ENCODE measurements at places on chromosomes 5 and 9. TPM values are rescaled to one million over a fixed set of nuclear protein-coding genes. Genes with fewer than 3 reads are reported as not detected.

DNA sequence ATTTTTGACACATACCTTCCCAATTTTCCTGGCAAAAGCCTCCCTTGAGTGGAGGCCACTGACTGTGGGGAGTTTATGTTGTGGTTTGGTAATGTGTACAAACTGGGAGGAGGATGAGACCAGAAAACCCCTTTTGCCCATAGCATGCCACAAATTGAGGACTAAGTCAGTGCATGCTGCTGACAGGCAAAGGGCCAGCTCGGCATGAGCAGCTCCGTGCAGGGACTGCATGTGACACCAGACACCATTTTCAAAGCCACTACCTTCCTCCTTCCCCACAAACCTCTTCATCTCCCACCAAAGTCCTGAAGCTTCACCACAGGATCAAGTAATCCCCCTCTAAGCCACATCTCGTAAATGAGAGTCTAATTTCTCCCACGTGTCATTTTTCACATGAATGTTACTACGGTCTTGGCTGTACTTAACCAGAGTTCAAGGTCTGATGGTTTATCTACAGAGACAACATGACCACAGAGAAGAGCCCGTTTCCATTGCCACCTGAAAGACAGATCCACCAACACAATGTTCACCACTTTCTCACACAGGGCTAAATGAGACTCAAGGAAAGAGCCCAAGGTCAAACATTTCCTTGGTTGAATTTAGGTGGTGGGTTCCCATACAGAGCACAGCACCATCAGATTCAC, 106.5 kb downstream of the NFIB start:
- H3K36me3 ChIP-seq: no peaks in the 10 kb centered on the region
- H3K27me3 ChIP-seq: peaks cover 15% of the 10 kb centered on the region
- no peak for DNase-seq

FCN2 gene
- total RNA-seq: not detected

DNA sequence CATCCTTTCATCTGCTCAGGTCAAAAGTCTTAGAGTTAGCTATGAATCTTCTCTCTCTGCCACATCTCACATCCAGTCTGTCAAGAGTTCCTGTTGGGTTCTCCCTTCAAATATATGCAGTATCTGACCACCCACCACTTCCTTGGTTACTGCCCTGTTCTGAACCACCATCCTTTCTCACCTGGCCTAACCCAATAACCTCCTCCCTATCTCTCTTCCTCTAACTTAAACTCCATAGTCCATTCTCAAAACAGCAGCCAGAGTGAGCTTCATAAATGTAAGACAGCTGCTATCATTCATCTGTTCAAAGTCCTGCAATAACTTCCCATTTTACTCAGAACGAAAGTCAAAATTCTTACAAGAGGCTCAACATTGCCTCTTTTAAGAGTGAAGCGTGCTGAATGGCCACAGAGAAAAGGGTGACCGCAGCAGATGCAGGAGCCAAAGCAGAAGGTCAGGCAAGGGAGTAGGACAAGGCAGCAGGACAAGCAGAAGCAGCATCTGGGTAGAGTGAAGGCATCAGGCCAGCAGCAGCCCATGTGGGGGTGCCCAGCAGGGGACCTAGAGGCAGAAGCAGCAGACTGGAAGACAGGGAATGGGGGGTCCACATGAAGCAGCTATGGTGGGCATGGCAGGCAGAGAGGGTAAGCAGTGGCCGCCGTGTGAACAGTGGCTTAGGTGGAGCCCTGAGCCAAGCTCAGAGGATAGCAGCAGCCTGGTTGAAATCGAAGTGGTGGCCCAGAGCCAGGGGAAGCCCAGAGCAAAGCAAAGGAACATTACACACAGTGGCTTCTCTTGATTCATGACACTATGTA, 39.3 kb upstream of the CDC42SE2 start:
- no peak overlapping the region for H3K27ac ChIP-seq
- no peaks in the 10 kb centered on the region for H3K27me3 ChIP-seq
- no peaks in the 10 kb centered on the region for H3K36me3 ChIP-seq
- peaks cover 4% of the 10 kb centered on the region for H3K4me1 ChIP-seq
- no peak for DNase-seq

DNA sequence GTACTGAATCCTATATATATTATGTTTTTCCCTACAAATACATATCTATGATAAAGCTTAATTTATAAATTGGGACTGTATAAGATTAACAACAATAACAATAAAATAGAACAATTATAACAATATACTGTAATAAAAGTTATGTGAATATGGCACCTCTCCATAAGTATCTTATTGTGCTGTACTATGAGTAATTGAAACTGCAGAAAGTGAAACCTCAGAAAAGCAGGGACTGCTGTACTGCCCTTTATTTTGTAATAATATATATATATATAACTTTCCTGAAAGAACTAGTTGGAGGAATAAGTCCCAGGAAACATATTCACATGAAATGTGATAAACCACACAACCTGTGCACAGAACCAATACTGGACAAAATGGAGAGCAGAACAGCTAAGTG, 77.3 kb downstream of the PAM start:
- H3K27ac ChIP-seq: no peak overlapping the region
- no peak for DNase-seq
- no peaks in the 10 kb centered on the region for H3K27me3 ChIP-seq
- no peaks in the 10 kb centered on the region for H3K36me3 ChIP-seq
- peaks cover 7% of the 10 kb centered on the region for H3K4me1 ChIP-seq
- H3K4me3 ChIP-seq: no peak overlapping the region

DNA sequence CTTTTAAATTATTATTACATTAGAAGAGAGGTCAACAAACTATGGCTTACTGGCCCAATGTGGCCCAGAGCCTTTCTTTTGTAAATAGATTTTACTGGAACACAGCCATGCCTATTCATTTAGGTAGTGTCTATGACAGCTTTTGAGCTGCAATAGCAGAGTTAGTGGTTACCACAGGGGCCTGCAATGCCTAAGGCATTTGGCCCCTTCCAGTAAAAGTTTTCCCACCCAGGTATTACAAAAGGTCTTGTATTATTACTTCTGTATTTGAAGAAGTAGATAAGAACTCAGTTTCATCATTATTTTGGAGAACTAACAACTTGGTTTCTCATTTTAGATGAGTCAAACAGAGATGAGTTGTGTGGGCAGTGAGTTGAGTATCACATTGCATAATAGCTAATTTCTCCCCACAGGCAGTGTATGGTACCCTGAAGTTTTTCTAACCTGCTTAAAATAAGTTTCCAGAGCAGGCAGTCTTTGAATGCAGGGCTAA, 9.5 kb downstream of the MTRR start:
- DNase-seq: peak; percentile 49
- H3K27me3 ChIP-seq: no peaks in the 10 kb centered on the region
- H3K36me3 ChIP-seq: peaks cover 27% of the 10 kb centered on the region

UGT3A1 gene
- total RNA-seq: not detected

GRCh38 chr5:90161414-90161813, 248.1 kb downstream of the CETN3 start:
- no peaks in the 10 kb centered on the region for H3K4me1 ChIP-seq
- no peak overlapping the region for H3K27ac ChIP-seq
- peaks cover 7% of the 10 kb centered on the region for H3K27me3 ChIP-seq
- H3K36me3 ChIP-seq: no peaks in the 10 kb centered on the region
- no peak for DNase-seq
- no peak overlapping the region for H3K4me3 ChIP-seq

GRCh38 chr5:41793141-41793770, 77.0 kb downstream of the OXCT1 start:
- peaks cover 19% of the 10 kb centered on the region for H3K36me3 ChIP-seq
- H3K27ac ChIP-seq: no peak overlapping the region
- no peaks in the 10 kb centered on the region for H3K27me3 ChIP-seq
- DNase-seq: no peak

GRCh38 chr5:112077180-112077579, 320.2 kb upstream of the NREP start:
- no peak overlapping the region for H3K27ac ChIP-seq
- no peak for DNase-seq
- no peaks in the 10 kb centered on the region for H3K36me3 ChIP-seq
- no peak overlapping the region for H3K4me3 ChIP-seq
- no peaks in the 10 kb centered on the region for H3K4me1 ChIP-seq
- H3K27me3 ChIP-seq: no peaks in the 10 kb centered on the region
